Activated CD4-positive, alpha-beta memory T cell treated with anti-CD3 and anti-CD28 coated beads, Interleukin-2, amount 10 ng/mL, durations not matched to agents 7 days and 5 days (primary cell): ENCODE measurements at places on chromosomes 5 and 9. TPM values are rescaled to one million over a fixed set of nuclear protein-coding genes. Genes with fewer than 3 reads are reported as not detected.

The FBP2 gene
- not detected for total RNA-seq

The RASGRF2 gene
- 3.3 TPM for total RNA-seq

The SPINK9 gene
- total RNA-seq: not detected

The NXNL2 gene
- not detected for total RNA-seq

The FREM1 gene
- not detected for total RNA-seq

The ADAMTS6 gene
- total RNA-seq: 1.6 TPM

The HAND1 gene
- not detected for total RNA-seq

The SURF6 gene
- 9.3 TPM for total RNA-seq

The KCTD16 gene
- total RNA-seq: not detected

The PHF2 gene
- total RNA-seq: 25.5 TPM

The GNAQ gene
- 28.0 TPM for total RNA-seq

The TAF11L10 gene
- total RNA-seq: not detected

The KIF12 gene
- total RNA-seq: not detected

The RANBP3L gene
- not detected for total RNA-seq

The PPP2R2B gene
- 3.1 TPM for total RNA-seq

The C9orf78 gene
- 61.6 TPM for total RNA-seq

The PCDH1 gene
- total RNA-seq: not detected

The GABRA6 gene
- not detected for total RNA-seq
